ENCODE measurements at places on chromosomes 6 and 20. TPM values are rescaled to one million over a fixed set of nuclear protein-coding genes. Genes with fewer than 3 reads are reported as not detected.

- DNase-seq, result no peak
Measured at GRCh38 chr6:158706369-158706982, 56.6 kb downstream of the SYTL3 start.

- DNase-seq, result no peak
Measured at GRCh38 chr6:163904186-163904585, 489.7 kb downstream of the QKI start.

GRCh38 chr6:103797738-103798137 lies 1062.0 kb downstream of the HACE1 start:
- no peak for DNase-seq

LBP gene
- total RNA-seq, result not detected

APOBEC2 gene
- total RNA-seq, result not detected
